ENCODE measurements at places on chromosomes 7 and 10. TPM values are rescaled to one million over a fixed set of nuclear protein-coding genes. Genes with fewer than 3 reads are reported as not detected.

The SRRM3 gene
- not detected for polyA plus RNA-seq

The WEE2 gene
- not detected for polyA plus RNA-seq

The PLAC9 gene
- polyA plus RNA-seq = 22.2 TPM

The RSBN1L gene
- polyA plus RNA-seq = 8.3 TPM

The EBF3 gene
- 1.4 TPM for polyA plus RNA-seq

The KCND2 gene
- 0.28 TPM for polyA plus RNA-seq

The PDE6C gene
- polyA plus RNA-seq = not detected

The OPN4 gene
- not detected for polyA plus RNA-seq

The HMX3 gene
- not detected for polyA plus RNA-seq

The CCDC146 gene
- polyA plus RNA-seq = 7.5 TPM

The PHTF2 gene
- 3.5 TPM for polyA plus RNA-seq

The C10orf53 gene
- not detected for polyA plus RNA-seq

The DENND2A gene
- 7.0 TPM for polyA plus RNA-seq

The LBX1 gene
- 0.04 TPM for polyA plus RNA-seq

The ITIH5 gene
- polyA plus RNA-seq = 1.1 TPM

The OR13A1 gene
- not detected for polyA plus RNA-seq

The CYP2C19 gene
- polyA plus RNA-seq = 46.5 TPM

The PTPN12 gene
- 14.3 TPM for polyA plus RNA-seq

The RELN gene
- polyA plus RNA-seq = 3.4 TPM

The LIPN gene
- polyA plus RNA-seq = not detected

The GRM3 gene
- not detected for polyA plus RNA-seq

The VWDE gene
- polyA plus RNA-seq = 0.01 TPM

The NFE2L3 gene
- 2.7 TPM for polyA plus RNA-seq

The TAS2R5 gene
- polyA plus RNA-seq = not detected
